ENCODE measurements at places on chromosomes 1 and 21.

DNA sequence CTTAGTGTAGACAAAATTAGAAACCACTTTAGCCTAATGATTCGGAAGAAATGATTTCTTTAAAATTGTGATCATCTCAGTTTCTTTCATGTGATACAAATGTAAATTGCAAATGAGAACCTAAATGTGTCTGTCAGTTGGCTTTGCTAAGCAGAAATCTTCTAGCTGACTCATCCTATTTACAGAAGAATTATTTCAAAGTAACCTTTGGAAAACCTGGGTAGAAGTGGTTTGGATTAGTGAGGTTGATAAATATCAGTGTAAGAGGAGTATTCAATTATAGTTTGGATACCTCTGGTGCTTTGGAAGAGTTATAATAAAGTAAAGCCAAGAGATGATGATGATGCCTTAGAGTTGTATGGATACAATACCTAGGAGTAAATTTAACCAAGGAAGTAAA is 37.4 kb downstream of the CC2D1B start:
- DNase-seq: no peak

- no peak for DNase-seq
Observed at GRCh38 chr1:231818337-231818736, 191.7 kb downstream of the DISC1 start.

GRCh38 chr1:14689996-14690615 is 91.6 kb downstream of the KAZN start:
- DNase-seq: no peak

GRCh38 chr1:211192227-211192626 is 58.3 kb upstream of the KCNH1 start:
- DNase-seq: no peak

GRCh38 chr1:49333906-49334305 is 557.2 kb upstream of the BEND5 start:
- peak; percentile 74 for DNase-seq

DNA sequence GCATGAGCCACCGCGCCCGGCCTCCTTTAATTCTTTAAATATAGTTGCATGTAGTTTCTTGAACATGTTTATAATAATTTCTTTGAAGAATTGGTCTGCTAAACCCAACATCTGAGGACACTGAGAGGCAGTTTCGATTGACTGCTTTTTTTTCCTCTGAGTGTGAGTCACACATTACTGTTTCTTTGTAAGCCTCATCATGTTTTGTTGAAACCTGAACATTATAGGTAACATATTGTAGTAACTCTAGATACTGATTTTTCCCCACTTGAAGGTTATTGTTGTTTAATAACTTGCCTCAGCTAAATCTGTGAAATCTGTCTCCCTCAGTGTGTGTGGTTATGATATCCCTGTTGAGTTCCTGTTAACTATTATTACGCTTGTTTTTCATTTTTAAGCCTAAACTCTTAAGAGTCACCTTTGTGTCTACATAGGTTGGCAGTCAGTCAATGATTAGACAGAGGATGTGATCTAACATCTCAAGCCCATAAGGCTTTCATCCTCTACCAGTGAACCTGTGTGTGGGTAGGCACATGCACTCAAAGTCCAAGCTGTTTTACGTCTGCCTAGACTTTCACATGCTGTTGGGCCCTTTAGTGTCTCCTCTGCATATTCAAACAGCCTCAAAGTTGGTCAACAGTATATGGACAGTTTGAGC is 155.5 kb downstream of the KCNH1 start:
- DNase-seq: no peak

- no peak for DNase-seq
Observed at GRCh38 chr1:41878495-41878894, 40.2 kb downstream of the HIVEP3 start.

GRCh38 chr1:50929376-50929958 is 30.6 kb downstream of the FAF1 start:
- no peak for DNase-seq

- DNase-seq: no peak
Observed at GRCh38 chr1:5164158-5164557, 509.7 kb downstream of the AJAP1 start.

- DNase-seq: no peak
Observed at GRCh38 chr1:101444381-101444780, 207.6 kb downstream of the S1PR1 start.

- DNase-seq: no peak
Observed at GRCh38 chr1:9717193-9718005, 65.9 kb downstream of the PIK3CD start.

GRCh38 chr1:116875391-116875790 is 34.3 kb upstream of the PTGFRN start:
- DNase-seq: no peak

DNA sequence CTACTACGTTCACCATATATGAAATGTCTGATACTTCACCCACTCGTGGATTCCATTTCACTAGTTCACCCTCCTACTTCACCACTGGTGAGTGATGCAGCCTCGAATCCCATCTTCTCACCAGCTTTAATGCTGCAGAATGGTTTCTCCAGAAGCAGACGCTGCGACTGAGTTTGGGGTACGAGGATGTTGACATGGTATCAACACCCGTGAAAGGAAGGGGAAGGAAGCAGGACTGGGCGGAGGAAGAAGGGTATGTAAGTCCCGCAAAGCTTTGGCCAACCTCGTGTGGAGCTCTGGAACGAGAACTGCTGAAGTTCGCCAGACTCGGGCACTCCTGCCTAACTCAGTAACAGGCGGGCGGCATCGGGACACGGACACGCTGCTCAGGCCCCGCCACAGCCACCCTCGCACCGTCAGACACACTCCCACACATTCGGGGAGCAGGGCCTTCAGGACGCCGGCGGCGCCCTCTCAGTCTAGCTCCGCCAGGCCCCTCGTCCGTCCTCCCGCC is 833 bp upstream of the DIP2A start:
- DNase-seq: peak; percentile 8

DNA sequence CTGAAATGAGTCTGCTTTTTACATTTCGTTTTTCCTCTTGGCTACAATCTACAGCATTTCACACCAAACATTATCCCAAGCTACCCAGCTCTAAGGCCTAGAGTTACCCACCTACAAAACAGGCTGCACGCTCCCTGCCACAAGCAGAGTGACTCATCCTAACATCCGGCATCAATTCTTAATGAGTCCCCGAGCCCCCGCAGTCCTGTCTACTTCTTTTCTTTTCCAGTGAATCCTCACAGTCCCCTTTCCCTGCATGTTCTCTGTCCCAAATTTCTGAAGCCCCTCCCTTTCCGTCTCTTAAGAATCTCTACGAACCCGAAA is 650 bp downstream of the PCNX2 start:
- DNase-seq: peak; percentile 16

- no peak for DNase-seq
Observed at GRCh38 chr1:40973912-40974311, 5.6 kb upstream of the CTPS1 start.

- DNase-seq: no peak
Observed at GRCh38 chr1:219897914-219898313, 30.4 kb downstream of the SLC30A10 start.

DNA sequence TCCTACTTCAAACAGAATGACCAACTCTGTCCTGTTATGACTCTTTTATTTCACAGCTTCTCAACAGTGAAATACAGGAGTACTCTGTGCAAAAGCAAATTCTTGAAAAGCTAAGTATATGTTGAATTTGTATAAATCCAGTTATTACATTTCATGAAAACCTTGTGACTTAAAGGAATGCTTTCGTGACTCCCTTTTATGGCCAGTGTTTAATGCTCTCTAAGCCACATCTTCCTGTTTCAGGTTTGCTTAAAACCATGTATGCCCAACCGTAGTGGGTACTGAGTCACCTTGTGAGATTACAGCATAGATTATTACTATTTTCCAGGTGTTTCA is 40.2 kb upstream of the KIF1B start:
- DNase-seq: peak; percentile 44

- no peak for DNase-seq
Observed at GRCh38 chr1:96498744-96499340, 222.7 kb upstream of the PTBP2 start.

- DNase-seq: no peak
Observed at GRCh38 chr1:109281680-109282496, 1.1 kb downstream of the PSRC1 start.

GRCh38 chr1:197073978-197074377 is 6.9 kb upstream of the F13B start:
- DNase-seq: no peak

GRCh38 chr1:197614916-197615692 is 160.2 kb downstream of the DENND1B start:
- DNase-seq: no peak

DNA sequence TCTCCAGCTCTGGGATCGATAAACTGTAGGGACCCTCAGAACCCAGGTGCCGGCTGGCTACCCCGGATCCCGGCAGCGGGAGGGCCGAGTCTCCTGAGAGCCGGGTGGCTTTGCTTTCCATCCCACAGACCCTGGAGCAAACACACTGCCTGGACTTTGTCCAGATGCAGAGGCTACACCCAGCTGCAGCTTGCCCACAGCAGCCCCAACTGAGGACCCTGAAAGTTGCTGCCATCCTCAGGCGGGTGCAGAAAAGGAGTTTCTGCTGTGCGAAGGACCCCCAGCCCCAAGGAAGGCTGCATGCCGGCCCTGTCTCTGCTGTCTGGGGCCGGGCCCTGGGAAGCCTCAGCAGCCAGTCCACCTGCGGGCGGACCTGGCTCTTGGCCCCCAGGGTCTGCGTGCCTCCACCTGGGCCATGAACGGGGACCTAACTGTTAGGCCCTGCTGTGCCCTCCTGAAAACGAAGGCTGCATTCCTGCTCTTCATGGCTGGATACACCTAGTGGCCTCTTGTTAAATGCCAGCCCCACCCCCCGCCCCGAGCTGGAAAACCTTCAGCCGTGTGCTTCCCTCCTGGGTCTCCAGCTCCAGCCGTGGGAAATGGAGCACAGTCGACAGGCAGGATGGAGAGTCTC is 97.5 kb upstream of the ARHGEF16 start:
- DNase-seq: no peak

DNA sequence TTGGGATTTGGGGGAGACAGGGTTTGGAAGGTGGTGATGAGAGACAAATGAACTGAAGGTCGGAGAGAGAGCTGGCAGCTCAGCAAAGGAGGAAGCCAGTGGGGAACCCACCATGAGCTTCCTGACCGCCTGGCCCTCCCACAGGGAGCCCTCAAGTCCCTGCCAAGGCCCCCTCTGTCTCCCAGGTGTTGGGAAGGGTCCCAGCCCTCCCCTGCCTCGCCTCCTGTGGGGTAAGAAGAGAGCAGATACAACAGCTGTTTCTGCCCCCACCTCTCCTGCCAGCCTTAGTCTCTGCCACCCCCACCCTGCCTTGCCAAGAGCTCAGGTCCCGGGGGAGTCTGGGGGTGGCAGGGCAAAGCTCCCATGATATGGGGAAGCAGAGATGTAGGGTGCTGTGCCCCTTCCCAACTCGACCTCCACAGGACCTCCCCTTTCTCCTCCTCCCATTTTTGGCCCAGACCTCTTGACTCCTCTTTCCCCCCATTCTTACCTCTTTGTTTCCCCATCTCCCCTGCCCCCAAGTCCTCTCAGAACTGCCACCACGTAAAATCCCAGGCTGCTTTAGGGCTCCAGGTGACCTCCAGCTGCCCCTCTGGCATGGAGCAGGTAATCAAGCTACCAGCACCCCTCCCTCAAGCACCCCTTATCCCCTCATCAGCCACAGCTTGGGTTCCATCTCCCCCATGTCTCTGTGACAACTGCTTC is 556 bp downstream of the S100A1 start:
- no peak for DNase-seq

- DNase-seq: no peak
Observed at GRCh38 chr1:216047811-216048572, 375.3 kb downstream of the USH2A start.

- DNase-seq: no peak
Observed at GRCh38 chr1:14896381-14897079, 257.0 kb upstream of the TMEM51 start.
